ENCODE measurements at places on chromosomes 6 and 20.

- DNase-seq: no peak
Observed at GRCh38 chr6:2175825-2176224, 69.6 kb downstream of the GMDS start.

- DNase-seq: no peak
Observed at GRCh38 chr20:59247731-59248684, 52.4 kb upstream of the EDN3 start.

DNA sequence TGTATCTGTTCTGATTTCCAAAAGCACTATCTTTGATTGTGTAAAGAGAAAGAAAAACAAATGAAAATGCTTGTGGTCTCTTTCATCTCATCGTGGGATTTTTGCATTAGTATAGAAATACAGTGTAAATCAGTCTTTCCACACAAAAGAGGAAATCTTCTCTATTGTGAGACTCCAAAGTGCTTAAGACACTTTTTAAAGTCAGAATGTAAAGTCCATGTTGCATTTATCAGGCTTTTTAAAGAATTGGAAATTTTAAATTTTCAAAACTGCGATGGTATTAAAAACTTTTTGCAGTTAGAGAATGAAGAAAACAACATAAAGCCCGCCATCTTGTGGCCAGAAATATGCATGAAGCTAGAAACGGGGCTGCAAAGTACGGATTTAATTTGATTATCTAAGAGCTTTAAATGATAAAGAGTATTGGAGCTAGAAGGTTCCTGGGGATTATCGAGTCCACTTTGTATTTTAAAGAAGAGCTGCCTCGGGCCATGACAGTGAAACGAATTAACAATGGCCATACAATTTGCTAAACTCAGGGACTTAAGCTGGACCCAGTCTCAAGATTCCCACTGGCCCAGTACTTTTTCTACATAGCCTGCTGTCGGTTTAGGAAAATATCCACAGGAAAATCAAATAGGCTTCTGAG lies 339.6 kb downstream of the ARHGAP18 start:
- DNase-seq: no peak

GRCh38 chr6:4187480-4187879 lies 52.1 kb upstream of the ECI2 start:
- no peak for DNase-seq

DNA sequence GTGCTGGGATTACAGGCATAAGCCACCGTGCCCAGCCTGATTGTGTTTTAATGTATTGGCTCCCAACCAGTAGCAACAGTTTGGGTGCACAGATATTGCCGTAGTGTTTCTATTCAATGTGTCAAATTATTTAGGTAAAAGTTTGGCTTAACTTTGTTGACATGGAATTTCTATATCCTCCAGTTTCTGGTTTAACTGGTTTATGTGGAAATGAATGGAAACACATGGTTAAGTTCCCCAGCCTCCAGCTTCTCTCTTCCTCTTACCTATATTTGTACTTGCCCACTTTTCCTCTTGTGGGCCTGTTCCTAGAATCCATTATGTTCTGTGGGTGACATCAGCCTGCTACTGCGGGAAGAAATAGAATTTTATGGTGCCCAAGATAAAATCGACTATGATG lies 53.9 kb upstream of the ESR1 start:
- no peak for DNase-seq

GRCh38 chr6:4637691-4638433 lies 138.3 kb upstream of the CDYL start:
- no peak for DNase-seq

- DNase-seq: peak; percentile 23
Observed at GRCh38 chr6:158686791-158687381, 37.0 kb downstream of the SYTL3 start.

DNA sequence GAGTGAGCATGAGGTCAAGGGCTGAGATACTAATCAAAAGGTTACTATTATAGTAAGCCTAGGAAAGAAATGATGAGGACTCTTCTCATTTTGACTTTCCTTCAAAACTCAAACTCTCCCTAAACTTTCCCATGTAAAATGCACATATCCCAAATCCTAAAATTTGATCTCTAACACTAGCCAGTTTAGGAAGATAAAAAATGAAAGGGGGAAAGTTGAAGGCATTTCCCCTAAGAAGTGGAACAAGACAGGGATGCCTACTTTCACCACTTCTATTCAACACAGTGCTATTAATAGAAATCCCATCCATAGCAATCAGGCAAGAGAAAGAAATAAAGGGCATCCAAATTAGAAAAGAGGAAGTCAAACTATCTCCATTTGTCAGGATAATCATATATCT lies 2.9 kb upstream of the CALHM5 start:
- DNase-seq: no peak
